ENCODE measurements at places on chromosomes 4 and X.

DNA sequence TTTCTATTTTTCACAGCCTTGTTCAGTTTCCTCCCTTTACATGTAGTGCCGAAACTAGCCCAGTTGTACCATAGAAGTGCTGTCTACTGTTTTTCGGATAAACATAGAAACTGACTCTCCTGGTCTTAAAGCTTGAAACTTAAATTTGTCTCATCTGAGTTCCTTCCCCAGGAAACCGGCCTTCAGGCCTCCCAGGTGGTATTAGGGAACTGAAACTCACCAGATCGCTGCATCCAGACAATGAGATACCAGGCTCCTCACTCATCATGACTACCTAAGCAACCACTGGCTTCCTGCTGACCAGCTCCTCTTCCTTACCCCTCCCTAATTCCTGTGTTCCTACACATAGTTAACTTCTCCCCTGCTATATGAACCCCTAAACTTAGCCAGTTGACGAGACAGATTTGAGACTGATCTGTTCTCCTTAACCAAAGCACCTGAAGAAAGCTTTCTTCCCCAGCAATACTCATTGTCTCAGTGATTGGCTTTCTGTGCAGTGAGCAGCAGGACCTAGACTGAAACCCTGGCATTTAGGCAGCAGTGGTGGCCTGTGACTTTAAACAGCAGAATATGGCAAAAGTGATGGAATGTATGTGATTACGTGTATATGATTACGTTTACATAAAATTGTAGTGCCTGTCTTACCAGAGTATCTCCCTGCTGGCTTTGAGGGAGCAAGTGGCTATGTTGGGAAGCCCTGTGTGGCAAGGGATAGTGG is 959.1 kb upstream of the LCORL start:
- no peak for DNase-seq

- DNase-seq: peak; percentile 12
These were observed 107.4 kb upstream of the ANK2 start for GRCh38 chr4:112942077-112942476.

DNA sequence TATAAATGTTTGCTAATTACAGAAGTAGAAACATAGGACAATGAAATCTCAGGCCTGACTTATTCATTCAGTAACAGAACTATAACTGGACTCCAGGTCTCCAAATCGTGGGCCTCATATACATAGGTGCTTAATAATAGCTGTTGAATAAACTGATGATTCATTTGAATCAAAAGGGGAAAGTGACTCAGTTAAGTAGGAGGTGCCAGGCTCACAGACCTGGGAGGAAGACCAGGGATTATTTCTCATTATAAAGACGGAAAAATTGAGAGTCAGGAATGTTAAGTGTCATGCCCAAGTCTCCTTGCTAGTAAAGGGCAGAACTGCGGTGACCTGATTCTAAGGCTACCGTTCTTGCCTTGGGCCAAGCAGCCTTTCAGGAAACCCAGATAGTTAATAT is 131.5 kb downstream of the HS3ST1 start:
- DNase-seq: no peak

DNA sequence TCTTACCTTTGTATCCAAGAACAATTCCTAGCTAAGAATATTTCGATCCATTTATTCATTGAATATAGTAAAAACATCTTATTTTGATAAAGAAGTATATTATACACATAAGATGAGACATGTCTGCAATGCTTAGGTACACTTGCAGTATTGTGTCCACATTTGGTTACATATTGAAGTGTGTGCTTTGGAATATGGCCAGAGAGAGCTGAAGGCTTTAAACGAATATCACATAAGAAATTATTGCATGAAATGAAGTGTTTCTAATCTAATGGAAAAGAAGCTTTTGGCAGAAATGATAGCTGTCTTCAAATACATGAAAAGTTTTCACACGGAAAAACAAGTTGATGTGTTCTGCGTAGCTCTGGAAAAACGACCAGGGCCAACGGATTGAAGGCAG is 516.1 kb upstream of the ZFP42 start:
- no peak for DNase-seq

- no peak for DNase-seq
These were observed 102.1 kb downstream of the CPZ start for GRCh38 chr4:8694651-8695151.

- DNase-seq: no peak
These were observed 67.7 kb upstream of the LRPAP1 start for GRCh38 chr4:3599951-3600350.

GRCh38 chr4:6116696-6117285 is 83.6 kb downstream of the JAKMIP1 start:
- DNase-seq: no peak

GRCh38 chrX:44770121-44770520 is 73.7 kb upstream of the DUSP21 start:
- DNase-seq: no peak

DNA sequence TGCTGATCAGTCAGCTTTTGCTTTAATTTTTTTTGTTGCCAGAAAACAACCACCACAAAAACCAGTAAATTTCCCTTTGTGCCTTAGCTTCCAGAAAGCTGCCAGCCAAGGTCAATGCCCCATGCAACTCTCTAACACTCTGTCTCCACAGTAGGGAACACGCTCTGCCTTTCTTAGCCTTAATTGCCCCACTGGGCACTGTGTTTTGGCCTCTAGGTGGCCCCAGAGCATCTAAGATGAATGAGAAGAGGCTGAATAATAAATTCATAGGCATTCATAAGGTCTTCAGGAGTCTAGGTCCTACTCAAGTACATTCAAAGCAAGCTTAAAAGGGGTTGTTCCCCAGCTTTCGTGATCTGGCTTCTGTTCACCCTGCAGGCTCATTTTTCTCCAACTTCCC is 57.7 kb upstream of the PASD1 start:
- peak; percentile 69 for DNase-seq

DNA sequence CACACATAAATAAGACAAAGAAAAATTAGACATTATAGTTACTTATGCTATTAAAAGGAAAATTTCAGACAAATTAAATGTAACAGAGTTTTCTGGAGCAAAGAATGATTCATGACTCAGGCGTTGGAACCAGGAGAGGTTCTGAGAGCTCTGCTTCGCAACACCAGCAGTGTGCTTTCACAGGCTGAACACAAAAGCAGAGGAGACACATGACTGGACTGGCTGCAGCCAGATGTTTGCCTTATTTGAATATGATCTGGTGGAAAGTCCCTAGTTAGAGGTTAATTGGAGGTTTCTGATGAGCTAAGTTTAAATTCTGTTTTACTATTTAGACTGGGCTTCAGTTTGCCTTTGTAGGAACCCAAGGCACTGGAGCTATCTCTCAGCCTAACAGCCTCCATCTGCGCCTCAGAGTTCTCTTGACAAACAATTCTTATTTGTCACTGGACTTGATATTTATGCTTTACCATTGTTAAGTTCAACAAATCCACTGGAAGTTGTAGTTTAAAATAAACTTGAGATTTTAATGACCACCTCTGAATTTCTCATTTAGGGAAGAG is 16.2 kb downstream of the BOD1L1 start:
- no peak for DNase-seq

DNA sequence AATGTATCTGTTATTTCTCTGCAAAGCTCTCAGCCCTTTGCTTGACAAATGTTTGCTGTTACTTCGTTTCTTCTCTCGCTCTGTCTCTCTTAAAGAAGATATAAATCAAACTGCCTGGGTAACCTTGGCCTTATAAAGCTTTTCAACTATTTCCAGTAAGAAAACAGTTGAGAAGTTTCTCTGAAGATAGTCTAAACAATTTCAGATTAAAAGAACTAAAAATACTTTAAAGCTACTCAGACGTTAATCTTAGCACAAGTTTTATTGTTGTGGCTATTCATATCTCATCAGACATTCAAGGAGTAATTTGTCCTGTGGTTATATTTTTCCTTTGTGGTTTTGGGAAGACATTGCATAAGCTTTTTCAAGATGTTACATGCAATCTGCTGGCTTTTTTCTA is 22.6 kb downstream of the HOPX start:
- DNase-seq: peak; percentile 33

DNA sequence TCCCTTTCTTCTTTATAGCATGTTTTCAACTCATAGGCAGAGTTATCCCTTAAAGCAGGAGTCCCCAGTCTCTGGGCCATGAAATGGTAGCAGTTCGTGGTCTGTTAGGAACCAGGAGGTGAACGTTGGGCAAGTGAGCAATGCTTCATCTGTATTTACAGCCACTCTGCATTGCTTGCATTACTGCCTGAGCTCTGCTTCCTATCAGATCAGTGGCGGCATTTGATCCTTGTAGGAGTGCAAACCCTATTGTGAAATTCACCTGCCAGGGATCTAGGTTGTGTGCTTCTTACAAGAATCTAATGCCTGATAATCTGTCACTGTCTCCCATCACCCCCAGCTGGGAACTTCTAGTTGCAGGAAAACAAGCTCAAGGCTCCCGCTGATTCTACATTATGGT is 39.8 kb downstream of the DTHD1 start:
- DNase-seq: no peak
